SJCRH30 (cell line): ENCODE measurements at places on chromosomes 1 and 21.

DNA sequence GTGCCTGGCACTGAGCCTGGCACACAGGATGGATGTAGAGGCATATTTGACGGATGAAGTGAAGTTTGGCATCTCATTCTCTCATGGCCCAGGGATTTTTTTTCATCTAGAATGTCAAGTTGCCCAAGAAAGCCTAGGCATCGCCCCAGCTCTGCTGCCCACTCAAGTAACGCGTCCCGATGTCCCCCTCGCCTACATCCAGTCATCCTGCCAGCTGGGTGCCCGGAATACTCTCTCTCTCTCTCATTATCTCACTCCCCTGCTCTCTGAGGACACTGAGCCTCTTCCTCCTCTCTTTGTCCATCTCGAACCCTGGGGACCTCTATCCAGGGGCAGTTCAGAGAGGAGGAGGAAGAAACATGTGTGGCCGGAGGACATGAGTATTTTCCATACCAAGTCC, 142.3 kb upstream of the ZC3H12A start:
- DNase-seq: no peak

DNA sequence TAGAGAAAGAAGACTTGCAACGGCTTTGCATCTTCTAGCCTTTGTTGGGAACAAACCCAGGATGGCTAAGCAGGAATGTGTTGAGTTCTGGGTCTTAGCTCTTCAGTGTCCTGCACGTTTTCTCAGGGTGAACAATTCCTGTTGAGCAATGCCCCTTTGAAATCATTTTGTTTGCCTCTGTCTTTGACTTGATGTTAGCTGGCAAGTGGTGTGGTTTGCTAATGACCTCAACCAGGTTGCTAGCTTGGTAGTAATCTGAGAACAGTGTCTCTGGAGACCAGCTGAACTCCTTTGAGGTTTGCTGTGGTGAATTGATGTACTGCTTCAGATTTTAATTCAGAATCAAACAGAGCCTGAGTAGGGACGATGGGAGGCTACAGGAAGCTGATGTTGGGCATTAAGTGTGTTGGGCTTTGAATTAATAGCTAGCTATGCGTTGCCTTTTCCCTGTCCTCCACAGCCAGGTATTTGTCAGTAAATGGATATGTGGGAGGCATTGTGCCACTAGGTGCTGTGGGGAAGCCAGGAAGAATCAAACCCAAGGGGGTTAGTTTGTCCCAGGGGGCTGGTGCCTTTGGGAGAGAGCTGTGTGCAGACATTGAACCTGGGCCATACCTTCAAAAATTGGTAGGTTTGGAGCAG, 23.3 kb upstream of the SRSF10 start:
- peak; percentile 81 for DNase-seq

GRCh38 chr1:153490272-153491051, 30.0 kb upstream of the S100A7 start:
- peak; percentile 75 for DNase-seq

GRCh38 chr1:170356585-170356984, 175.4 kb upstream of the GORAB start:
- no peak for DNase-seq

GRCh38 chr1:89171067-89171438, 4.8 kb downstream of the GBP7 start:
- no peak for DNase-seq

DNA sequence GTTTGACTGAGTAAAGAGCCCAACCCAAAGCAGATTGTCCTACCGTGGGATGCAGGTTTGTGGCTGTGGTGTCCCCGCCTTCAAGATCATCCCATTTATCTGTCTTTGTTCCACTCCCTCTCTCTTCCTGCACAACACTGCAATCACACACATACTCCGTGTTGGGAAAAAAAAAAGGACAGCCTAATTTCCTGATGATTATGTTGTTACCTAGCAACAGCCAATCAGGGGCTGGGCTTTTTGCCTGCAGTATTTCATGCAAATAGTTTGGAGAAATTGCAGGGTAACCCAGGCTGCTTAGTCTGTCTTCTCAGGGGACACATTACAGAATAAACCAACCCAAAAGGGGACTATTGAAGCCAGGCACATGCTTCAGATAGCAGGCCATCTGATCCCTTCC, 38.3 kb downstream of the PHC2 start:
- DNase-seq: no peak

- no peak for DNase-seq
Observed at GRCh38 chr1:53686091-53686964, 52.6 kb downstream of the GLIS1 start.

GRCh38 chr1:92909321-92909720, 51.9 kb downstream of the DIPK1A start:
- peak; percentile 17 for DNase-seq

- no peak for DNase-seq
Observed at GRCh38 chr1:43101061-43101460, 71.0 kb downstream of the EBNA1BP2 start.

DNA sequence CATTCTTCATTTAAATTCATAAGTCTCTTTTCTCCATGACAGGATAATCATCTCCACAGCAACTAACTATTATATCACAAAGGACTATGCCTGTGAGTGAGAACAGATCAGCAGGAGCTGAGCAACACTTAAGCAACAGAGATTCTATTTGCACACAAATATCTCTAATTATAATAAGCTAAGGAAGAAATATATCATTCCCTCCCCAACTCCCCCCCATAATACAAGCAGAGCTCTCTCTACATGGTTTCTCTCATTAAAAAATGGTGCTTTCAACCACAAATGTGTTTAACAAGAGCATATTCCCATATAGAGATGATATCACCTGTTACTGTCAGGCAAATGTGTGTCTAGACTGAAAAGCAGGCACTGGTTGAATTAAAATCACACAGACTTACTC, 34.5 kb upstream of the NIBAN1 start:
- peak; percentile 48 for DNase-seq

DNA sequence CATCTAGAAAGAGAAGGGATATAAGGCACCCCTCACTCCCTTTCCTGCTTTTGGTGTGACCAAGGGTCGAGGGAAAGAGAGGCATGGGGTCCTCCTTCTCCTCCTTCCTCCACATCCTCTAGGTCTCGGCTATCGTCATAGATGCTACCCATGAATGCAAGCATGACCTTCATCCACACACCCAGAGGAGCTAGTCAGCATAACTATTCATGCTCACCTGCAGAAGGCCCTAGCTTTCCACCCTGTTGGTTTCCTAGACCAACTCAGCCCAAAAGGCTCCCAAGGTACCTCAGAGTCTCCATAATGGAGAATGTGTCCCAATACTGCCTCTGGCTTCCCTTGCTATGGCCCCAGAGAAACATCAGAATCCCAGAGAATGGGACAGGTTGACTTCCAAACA, 33.2 kb downstream of the MSTO1 start:
- no peak for DNase-seq

DNA sequence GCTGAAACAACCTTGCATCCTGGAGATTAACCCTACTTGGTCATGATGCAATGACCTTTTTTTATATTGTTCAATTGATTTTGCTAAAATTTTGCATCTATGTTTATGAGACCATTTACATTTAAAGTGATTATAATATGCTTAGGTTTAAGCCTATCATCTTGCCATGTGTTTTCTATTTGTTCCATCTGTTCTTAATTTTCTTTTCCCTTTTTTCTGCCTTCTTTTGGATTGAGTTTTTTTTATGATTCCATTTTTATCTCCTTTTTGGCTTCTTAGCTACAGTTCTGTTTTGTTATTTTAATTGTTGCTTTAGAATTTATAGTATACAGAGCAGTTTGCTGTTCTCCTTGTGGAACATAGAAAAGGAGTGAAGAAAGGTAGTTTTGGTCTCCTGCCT, 385.1 kb upstream of the USP24 start:
- no peak for DNase-seq

DNA sequence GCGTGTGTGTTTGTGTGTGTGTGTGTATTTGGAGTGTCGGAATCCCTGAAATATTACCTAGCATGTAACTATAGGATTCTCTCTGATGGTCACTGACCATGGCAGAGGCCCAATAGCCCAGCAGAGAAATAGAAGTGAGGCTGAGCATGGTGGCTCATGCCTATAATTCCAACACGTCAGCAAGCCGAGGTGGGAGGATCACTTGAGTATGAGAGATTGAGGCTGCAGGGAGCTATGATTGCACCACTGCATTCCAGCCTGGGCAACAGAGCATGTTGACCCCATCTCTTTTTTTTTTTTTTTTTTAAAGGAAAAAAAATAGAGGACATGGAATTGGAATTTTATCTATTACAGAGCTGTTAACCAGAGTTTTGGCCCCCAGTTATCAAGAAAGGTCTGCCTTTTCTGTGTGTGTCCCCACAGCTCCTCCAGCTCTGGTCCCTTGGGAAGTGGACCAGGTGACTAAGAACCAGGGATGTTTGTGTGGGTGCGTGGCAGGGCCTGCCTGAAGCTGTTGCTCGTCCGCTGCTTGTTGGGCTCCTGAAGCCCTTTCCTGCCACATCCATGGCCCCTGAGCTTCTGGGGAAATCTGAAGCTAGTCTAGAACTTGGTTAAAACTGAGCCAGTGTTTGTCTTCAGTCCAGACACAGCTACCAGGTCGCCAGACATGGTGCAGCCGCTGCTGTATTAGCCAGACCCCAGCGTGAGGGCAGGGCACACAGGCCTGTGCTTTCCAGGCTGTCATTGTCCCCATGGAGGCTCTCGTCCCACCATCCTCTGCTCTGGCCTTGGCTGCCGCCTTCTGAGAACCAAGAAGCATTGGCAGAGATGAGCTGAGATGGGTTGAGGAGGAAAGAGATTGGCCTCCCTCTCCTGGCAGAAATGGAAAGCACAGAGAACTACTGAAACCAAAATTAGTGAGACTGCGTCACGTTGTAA, 25.5 kb downstream of the CAPN9 start:
- no peak for DNase-seq

DNA sequence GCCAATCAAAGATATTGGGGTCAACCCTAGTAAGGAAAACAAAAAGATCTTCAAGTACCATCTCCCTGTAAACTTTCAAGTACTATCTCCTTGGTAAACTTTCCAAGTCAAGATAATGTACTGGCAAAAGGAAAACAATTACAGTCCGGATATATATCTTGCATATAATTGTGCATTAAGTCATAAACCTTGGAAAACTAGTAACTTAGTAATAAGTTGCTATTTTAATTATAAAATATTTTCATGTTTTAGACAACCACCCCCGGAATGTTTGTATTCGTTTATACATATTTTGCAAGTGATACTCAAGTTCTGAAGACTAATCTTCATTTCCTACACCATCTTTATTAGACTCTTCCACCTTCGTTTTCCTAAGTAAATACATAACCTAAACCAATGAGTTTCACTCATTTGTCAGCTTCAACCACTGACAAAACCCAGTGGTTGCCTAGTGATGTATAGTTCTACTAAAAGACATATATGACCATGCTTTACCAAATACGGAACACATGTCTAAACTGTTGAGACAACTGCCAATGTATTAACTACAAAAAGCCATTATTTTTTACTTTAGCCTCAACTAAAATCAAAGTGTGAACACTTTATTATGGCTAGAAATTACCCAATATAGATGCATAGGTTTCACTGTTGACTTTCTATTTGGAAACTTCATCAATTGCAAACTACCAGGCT, 1.7 kb downstream of the AKT3 start:
- DNase-seq: peak; percentile 4

- DNase-seq: no peak
Observed at GRCh38 chr1:81226603-81226928, 574.2 kb upstream of the ADGRL2 start.

DNA sequence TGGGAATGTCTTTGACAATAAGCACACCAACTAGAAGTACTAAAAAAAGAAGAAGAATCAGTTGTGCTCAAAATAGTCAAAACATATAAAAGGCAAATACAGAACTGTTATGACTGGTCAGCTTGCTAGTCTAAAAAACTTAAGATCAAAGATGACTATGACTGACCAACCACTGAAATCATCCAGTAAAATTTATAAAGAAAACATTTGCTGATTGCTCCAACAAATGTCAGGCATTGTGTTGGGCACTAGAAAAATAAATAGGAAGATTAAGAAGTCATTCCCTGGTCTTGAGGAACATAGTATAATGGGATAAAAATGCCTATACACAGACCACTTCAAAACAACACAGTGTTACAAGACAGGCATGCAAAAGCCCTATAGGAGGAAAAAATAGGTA, 9.3 kb upstream of the ANGPTL3 start:
- no peak for DNase-seq

DNA sequence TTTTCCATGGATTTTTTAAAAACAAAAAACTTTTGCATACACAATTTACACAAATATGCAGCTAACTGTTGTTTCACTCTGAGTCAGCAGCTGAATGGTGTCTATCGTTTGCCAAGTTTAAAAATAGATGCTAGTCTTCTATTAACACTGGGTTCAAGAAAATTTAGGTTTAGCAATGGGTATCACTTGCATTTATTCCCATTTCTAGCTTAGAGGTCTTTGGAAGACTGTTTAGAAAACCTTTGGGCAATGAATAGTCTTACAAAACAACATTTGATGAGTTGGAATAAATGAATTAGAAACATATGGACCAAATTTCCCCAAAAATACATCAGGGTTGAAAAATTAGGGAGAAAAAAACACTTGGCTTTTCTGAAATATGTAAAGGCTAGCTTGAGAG, 165.8 kb downstream of the LYPLAL1 start:
- no peak for DNase-seq

DNA sequence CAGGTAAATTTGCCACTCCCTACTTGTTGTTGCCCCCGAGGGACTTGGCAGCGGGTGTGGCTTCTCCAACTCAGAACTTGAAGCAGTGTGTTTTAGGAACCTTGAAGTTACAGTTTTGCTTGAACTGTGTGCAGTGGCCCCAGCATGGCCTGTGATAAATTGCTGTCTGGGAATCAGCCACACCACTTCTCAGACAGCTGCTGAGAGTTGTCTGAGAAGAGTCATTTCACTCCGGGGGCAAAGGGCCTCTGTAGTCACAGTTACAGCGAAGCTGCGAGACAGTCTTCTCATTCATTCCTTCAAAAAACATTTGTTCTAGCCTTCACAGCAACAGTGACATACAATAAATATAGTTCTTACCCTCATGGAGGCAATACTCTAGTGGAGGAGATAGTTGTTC, 70.3 kb downstream of the PROX1 start:
- DNase-seq: peak; percentile 48

DNA sequence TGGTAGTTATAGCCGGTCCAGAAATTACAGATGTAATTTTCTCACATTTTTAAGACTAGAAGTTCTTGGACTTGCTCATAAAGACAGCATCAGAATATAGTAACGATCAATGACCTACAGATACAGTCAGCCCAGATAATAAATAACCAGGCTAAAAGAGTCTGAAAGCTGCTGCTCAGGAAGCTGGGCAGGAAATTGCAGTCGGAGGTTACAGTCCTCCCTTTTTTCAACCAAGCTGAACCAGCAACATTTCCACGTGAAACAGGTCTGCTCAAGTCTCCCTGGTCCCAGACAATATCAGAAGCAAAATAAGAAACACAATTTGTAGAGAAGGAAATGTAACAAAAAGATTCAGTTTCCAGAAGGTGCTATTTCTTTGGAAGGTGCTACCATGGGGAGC, 457.4 kb downstream of the SIPA1L2 start:
- DNase-seq: no peak

GRCh38 chr1:224641030-224641429, 24.9 kb downstream of the CNIH3 start:
- DNase-seq: peak; percentile 26

DNA sequence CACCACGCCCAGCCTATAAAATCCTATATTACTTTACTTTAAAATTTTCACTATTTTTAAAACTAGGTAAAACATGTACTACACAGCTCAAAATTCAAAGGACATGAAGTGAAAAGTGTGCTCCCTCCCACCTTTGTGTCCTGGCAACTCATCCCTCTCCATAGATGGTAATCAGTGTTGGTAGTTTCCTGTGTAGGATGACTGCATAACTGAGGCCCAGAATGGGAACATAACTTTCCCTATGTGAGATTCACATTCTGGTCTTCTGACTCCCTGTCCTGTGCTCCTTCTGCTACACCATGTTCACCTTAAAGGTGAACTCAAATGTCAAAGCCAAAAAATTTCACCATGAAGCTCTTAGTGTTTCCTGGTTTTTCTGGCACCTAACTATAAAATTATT, 39.3 kb downstream of the XKR8 start:
- no peak for DNase-seq
